ENCODE measurements at places on chromosomes 5 and 9. TPM values are rescaled to one million over a fixed set of nuclear protein-coding genes. Genes with fewer than 3 reads are reported as not detected.

GRCh38 chr5:56812110-56812509 is 3.2 kb upstream of the MAP3K1 start:
- no peaks in the 10 kb centered on the region for H3K36me3 ChIP-seq
- H3K4me3 ChIP-seq: no peak overlapping the region
- no peak for DNase-seq
- no peak overlapping the region for H3K27ac ChIP-seq
- H3K27me3 ChIP-seq: no peaks in the 10 kb centered on the region

DNA sequence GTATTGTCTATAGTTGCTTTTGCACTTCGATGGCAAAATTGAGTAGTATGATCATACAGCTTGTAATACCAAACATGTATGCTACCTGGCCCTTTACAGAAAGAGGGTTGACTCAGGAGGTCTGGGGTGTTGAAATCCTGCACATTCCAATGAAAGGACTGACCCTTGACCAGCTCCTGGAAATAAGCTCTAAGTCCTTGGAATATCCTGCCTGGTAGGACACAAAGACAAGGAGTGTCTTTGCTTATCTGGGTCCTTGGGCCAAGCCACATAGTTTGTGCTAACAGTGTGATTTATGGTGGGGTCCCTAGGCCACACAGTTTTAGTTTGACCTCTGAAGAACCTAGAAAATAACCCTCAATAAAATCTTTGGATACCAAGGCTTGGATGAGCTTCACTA is 89.3 kb upstream of the FTMT start:
- no peaks in the 10 kb centered on the region for H3K4me1 ChIP-seq
- H3K36me3 ChIP-seq: no peaks in the 10 kb centered on the region
- no peak overlapping the region for H3K27ac ChIP-seq
- DNase-seq: no peak

GRCh38 chr5:139306628-139307379 is 13.3 kb downstream of the MATR3 start:
- peaks cover 99% of the 10 kb centered on the region for H3K4me1 ChIP-seq
- no peak overlapping the region for H3K27ac ChIP-seq
- no peaks in the 10 kb centered on the region for H3K27me3 ChIP-seq
- no peaks in the 10 kb centered on the region for H3K36me3 ChIP-seq

SDHA gene
- total RNA-seq: 80.6 TPM

- no peaks in the 10 kb centered on the region for H3K36me3 ChIP-seq
- H3K4me3 ChIP-seq: peak overlapping the region; percentile 52
- DNase-seq: no peak
- H3K27ac ChIP-seq: peak overlapping the region; percentile 66
- H3K27me3 ChIP-seq: no peaks in the 10 kb centered on the region
Measured at GRCh38 chr5:107570805-107571531, 99.8 kb downstream of the EFNA5 start.

DNA sequence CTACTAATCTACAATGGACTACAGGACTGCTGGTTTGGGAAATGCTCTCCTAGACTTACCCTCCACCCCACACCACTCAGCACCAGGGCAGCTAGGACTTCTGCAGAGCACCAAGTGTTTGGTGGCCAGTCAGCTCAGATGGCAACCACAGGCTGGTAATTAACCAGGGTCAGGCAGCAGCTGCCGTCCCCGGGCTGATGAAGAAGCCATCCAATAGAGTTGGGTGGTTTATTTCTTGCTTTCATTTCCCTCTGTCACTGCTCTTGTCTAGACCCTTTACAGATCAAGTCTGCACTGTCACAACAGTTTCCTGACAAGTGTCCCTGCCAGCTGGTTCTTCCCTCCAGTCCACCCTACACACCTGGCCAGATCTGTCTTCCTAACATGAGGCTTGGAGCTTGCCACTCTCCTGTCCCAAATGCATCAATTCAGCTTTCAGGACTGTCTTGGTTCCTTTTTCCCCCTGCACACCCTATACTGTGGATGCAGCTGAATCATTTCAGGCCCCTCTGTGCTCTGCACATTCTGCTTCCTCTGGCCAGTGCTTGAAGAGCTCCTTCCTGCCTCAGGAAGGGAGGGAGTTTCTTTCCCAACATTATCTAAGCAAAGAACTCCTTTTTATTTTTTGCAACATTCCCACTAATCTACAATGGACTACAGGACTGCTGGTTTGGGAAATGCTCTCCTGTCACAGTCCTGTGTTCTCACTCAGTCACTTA is 30.2 kb upstream of the HSPA9 start:
- no peaks in the 10 kb centered on the region for H3K36me3 ChIP-seq
- H3K27ac ChIP-seq: no peak overlapping the region
- no peak overlapping the region for H3K4me3 ChIP-seq

DNA sequence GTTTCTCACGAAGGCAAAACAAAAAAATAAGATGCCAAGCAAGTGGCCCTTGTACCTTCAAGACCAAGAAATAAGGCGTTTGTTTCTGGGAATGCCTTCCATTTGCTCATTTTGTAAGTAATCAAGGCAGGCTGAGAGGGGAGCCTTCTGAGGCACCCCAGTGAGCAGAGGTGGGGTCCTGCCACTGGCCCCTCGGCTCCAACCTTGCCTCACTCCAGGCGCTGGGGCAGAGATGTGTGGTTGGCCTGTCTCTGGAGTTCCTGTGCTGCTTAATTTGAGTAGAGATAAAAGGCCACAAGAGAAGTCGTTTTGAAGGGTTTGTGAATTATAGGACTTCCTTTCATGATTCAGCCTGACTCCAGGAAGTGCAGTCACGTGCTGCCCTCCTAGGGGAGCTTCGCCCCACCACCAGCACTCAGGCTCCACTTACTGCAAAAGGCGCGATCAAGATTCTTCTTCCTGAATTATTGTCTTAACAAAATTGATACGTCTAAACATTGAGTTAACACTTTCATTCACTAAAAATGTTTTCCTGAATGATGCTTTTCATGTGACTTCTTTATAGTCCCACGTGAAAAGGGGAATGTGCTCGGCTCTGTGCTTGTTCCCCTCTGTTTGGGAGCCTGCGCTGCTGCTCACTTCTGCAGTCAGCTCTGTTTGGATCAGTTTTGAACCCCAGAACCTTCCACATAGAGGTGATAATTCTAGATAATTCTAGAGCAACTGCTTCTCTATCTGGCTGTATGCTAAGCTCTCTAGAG is 13.7 kb downstream of the SYK start:
- H3K27ac ChIP-seq: peak overlapping the region; percentile 12
- no peaks in the 10 kb centered on the region for H3K36me3 ChIP-seq
- no peaks in the 10 kb centered on the region for H3K27me3 ChIP-seq
- no peaks in the 10 kb centered on the region for H3K4me1 ChIP-seq
- DNase-seq: peak; percentile 78
- H3K4me3 ChIP-seq: no peak overlapping the region

DNA sequence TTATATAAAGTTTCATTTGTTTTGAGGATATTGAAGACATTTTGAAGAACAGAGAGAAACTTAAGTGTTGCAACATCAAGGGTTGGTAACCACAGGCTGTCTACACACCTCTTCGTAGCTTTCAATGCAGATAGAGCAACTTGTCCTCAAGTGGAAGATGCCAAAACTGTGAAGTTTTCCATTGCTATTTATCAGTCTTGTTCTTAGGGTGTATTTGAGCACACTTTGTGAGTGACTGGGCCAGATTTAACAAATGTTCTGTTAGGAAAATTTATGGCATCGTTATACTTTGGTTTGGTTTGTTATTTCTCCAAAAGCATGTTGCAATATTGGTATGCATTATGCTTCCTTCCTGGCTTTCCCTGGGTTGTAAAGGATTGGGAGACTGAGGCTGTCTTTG is 31.6 kb downstream of the NNT start:
- peaks cover 78% of the 10 kb centered on the region for H3K4me1 ChIP-seq
- no peak overlapping the region for H3K27ac ChIP-seq
- H3K4me3 ChIP-seq: no peak overlapping the region
- no peak for DNase-seq
- no peaks in the 10 kb centered on the region for H3K36me3 ChIP-seq

DNA sequence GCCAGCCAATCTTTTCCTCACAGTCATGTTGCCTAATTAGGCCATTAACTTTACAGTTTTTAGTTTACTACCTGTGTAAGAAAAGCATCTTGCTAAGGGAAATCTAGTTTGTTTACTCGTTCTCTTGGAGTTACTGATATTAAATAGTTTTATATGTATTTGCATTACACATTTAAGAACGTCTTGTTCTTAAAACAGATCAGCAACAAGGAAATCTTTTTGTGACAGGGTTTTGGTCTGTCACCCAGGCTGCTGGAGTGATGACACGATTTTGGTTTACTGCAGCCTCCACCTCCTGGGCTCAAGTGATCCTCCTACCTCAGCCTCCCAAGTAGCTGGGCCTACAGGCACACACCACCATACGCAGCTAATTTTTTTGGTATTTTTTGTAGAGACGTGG is 29.2 kb upstream of the MSH3 start:
- H3K36me3 ChIP-seq: no peaks in the 10 kb centered on the region
- no peak overlapping the region for H3K27ac ChIP-seq

- H3K4me3 ChIP-seq: no peak overlapping the region
- peak; percentile 82 for DNase-seq
- H3K27me3 ChIP-seq: no peaks in the 10 kb centered on the region
- H3K27ac ChIP-seq: peak overlapping the region; percentile 70
Measured at GRCh38 chr9:92147030-92147851, 32.0 kb upstream of the SPTLC1 start.

All from sigmoid colon (tissue), 7 donors.